SIG-M5 (cell line): ENCODE measurements at places on chromosomes 16 and 17.
A peak's percentile ranks its signal among the peaks of the same experiment; 100 is the strongest.

DNA sequence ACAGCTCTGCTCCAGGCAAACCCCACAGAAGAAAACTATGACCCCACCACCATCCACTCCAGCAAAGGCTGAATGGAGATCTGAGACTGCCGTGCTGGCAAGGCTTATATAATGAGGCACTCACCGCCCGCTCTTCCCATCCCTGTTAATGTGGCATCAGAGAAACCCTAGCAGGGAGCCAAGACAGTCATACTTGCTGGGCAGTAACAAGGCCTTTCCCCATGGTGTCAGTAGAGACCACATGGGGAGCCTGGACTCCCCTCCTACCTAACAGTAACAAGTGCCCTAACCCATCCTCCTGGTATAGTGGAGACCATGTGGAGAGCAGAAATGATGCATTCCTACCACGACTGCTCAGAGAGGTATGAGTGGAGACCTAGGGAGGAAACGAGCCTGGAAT, 235.2 kb downstream of the C16orf78 start:
- no peak for DNase-seq

DNA sequence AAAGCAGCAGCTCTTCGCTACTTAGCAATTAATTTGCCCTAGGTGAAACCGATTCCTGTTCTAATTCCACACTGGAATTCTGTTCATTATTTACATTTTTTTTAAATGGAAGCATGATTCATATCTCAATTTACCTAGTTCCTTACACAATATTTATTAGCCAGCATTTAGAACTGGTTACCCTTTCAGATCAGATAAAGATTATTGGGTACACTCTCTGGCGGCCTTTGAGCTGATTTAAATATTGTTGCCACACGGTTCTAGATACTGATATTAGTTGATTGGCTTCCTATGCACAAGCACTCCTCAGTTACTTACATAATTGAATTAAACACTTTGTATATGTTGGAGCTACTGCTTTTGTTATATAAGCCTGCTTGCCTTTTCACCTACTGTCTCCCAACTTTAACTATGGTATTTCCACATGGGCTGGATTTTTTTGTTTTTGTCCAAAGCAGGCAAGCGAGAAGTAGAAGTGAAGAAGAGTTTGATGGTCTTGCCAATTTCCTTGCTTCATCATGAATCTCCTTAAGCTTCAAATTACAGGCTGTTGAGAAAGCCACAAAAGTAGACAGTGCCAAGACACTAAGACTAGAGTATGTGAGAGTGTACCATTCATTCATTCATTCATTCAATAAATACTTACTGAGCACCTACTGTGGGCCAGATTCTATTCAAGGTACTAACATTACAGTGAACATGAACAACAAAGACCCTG, 3.9 kb upstream of the ALDH3A2 start:
- DNase-seq = no peak

- DNase-seq = no peak
Observed at GRCh38 chr17:33322063-33322462, 29.0 kb upstream of the ASIC2 start.

GRCh38 chr16:67953641-67954375, 9.9 kb upstream of the LCAT start:
- DNase-seq = no peak

GRCh38 chr17:1839516-1839915, 9.7 kb downstream of the RPA1 start:
- no peak for DNase-seq

- no peak for DNase-seq
Observed at GRCh38 chr17:72516772-72517399, 396.1 kb downstream of the SOX9 start.

DNA sequence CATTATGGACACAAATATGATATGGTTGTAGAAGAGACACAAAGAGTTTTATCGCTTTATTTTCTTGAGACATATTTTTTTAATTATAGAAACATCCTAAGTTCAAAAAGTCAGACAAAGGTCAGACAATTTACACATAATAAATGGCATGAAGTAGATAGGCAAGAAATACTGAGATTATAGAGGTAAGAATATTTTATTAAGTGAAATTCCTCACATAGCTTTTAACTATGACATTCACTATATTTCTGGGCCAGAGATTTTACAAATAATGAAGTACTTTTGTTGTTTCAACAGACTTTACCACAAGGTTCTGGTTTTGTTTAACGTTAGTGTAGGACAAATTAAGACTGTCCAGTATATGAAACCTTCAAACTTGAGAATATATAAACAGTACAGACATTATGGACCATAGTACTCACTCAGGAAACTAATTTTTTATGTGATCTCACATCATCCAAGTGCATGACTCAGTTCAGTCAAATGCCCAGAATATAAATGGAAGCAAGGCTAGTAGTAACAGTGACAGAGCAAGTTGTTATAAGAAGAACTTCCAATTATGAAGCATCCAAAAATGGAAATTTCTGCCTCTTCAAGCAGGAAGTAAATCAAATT, 394.8 kb downstream of the KCNJ2 start:
- DNase-seq = no peak

- no peak for DNase-seq
Observed at GRCh38 chr17:82022310-82022980, at the start of gene CENPX. CENPX (minus strand) TSS chr17:82022878; CDS start chr17:82022861, 17 bp downstream.

DNA sequence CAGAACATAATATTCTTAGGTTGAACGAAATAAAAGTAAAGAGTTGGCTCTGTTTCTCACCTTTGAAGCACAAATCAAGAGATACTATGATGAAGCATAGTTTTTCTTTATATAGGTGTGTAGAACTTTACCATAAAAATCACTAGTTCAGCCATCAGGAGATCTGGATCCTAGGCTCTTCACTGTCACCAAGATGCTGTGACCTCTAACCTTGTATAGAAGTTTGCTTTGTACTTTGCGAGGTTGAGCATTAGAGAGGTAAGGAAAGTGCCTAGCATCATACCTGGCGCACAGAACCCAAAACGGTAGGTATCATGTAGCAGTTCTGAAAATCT, 553 bp upstream of the CDC6 start:
- DNase-seq = no peak

GRCh38 chr16:12802661-12803060, 1.0 kb downstream of the CPPED1 start:
- no peak for DNase-seq

DNA sequence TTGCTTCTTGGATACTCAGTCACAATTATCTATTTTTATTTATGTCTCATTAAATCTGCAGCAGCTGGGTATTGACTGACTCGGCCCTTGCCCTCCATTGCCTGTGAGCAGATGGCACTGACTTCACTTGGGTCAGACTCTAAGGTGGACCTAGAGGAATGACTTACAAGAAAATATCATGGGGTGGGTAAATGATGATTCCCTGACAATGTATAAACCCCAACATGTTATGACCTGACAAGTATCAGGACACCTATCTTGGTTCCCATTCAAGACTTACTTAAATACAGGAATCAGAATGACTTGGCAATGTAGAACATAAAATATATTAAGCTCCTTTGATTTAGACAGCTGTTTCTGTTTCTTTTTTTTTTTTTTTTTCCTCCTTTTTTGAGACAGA, 953.5 kb downstream of the CDH11 start:
- no peak for DNase-seq

GRCh38 chr16:84514874-84515835, 10.7 kb upstream of the MEAK7 start:
- peak; percentile 82 for DNase-seq

DNA sequence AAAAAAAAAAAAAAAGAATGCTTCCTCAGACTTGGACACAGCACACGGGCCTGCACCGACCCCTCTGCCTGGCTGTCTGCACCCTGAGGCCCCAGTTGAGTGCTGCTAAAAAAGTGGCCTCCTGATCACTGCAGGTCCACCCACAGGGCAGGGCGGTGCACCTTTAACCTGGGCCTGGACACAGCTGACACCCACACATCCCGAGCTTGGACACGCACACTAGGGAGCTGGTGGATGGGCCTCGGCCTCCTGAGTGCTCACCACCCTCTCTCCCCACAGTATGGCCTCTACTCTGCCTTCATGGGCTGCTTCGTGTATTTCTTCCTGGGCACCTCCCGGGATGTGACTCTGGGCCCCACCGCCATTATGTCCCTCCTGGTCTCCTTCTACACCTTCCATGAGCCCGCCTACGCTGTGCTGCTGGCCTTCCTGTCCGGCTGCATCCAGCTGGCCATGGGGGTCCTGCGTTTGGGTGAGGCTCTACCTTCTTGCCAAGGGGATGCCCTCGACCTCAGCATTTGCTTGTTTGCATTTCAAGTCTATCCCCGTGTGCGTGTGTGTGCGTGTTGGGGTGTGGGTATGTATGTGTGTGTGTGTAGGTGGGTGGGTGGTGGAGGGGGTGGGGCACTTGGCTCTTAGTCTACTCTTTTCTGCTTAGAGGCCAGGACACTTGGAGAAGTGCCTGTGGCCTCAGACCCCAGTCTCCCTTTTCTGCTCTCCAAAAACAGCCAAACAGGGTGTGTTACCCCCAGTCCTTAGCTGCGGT, 2.3 kb downstream of the SLC26A11 start:
- DNase-seq = no peak

DNA sequence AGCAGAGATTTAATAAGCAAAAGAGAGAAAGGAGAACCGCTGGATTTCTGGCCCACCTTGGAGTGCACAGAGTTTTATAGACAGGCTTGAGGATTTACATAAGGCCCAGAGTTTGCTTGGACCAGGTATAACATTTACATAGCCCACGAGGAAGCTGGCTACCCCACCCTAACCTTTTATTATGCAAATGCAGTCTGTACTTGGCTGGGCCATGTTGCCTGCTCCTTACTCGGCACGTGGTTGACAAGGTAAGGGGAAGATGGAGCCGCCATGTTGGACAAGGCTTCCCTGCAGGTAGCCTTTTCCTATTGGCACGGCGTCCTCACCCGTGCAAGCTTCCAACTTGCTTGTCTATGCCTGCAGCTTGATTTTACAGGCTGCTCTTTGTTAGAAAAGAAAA, 35.2 kb upstream of the HS3ST3A1 start:
- no peak for DNase-seq

DNA sequence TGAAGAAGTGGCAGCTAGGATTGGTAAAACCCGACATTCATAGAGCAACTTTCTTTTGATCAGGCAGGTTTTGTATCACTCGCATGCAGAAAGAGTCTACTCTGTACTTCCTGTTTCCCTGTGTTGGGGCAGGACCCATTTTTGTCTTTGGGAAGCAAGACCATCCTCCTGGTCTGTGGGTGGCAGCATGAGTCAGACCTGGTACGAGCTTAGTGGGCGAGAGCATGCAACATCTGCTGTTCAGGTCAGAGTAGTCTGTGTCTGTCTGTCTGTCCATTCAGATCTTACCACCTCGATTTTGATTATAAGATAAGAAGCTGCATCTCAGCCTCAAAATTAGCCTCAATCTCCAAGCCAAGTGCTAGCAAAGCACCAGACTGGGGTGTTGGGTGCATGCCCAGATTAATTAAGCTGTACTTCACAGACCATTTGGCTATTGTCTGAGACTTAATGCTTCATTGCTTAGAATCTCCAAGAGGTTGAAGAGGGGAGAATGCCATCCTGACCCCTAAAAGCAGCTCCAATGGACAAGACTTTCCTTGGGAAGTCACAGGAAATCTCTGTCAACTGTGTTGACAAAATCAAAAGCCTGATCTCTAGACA, 110.9 kb downstream of the XYLT1 start:
- DNase-seq = peak; percentile 27

- DNase-seq = no peak
Observed at GRCh38 chr17:42937712-42938596, 26.3 kb downstream of the AARSD1 start.

DNA sequence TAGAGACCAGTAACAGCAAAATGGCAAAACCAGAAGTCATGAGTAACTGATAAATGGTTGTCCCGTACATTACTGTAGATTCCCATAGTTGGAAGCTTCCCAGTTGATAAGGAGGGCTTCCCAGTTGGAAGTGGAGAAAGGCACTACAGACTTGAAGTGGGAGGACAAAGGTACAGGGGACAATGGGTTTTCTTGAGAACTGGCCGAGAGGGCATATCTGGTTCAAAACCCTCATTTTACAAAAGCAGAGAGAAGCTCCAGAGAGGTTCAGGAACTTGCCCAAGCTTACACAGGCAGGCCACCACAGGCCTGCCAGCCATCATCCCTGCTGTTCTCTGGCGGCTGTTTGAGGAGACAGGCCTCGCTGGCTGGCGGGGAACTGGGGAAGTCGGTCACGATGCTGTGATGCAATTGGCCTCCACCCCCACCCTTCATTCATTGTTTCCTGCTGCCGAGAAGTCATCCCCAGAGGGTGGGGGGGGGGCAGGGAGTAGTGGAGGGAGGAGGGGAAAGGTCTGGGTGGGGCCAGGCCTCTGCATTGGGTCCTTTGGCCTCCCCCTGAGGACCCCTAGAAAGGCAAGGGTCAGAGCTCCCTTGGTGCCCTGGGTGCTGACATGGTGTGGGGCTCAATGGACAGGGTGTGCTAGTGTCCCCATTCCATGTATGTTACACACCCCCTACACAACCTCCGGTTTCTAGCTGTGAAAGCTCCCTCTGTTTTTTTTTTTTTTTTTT, 3.0 kb downstream of the UBALD2 start:
- DNase-seq = peak; percentile 66

DNA sequence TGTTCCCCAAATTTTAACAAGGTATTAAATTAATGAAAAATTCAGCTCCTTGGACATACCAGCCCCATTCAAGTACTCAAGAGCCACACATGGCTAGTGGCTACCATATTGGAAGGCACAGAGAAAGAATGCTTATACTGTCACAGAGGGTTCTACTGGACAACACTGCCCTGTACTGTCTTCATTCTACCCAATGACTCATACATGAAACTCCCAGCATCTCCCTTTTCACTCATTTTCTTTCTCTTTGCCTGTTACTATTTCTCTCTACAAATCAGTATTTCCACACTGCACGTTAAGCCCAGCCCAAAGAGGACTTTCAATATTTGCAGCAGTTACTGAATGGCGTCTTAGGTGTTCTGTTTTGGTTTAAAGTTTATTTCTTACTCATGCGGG, 72.1 kb upstream of the RCVRN start:
- DNase-seq = no peak

DNA sequence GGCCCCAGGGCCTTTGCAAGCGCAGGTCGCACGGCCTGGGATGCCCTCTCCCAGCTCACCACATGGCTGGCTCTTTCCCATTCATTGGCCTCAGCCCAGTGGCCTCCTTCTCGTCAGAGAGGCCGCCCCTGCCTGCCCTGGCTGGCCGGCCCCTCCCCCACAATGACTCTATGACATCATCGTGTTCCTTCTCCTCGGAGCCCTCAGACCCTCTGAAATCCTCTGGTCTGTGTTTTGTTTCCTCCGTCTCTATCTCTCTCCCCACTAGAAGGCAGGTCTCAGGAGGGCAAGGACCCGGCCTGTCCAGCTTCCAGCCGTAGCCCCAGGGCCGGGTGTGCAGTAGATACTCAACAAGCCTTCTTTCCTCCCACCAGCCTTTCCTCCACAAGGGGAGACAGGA, 164.8 kb upstream of the FOXF1 start:
- no peak for DNase-seq

- DNase-seq = no peak
Observed at GRCh38 chr16:90035902-90036301, 16.6 kb upstream of the DBNDD1 start.
